ENCODE measurements at places on chromosomes 11 and 22.
A peak's percentile ranks its signal among the peaks of the same experiment; 100 is the strongest.

DNA sequence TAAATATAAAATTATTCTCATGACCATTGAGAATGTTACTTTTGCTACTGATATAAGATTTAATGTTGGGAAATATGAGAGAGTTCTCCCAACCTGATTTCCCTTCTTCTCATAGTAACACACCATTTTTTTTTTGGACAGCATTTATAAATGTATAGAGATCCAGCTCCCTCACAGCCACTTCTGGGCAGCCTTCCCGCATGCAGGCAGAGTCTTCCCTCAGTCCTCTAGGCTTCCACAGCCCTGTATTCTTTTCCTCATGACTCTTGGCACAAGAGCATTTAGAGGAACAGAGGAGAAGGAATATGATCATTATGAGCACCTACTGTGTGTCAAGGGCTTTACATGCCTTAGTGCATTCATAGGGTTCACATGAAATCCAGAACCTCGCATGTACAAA lies 9.0 kb downstream of the DTX4 start:
- ATAC-seq = no peak

GRCh38 chr11:6365659-6366058 lies 24.6 kb upstream of the SMPD1 start:
- ATAC-seq = no peak

- ATAC-seq = peak; percentile 40
Observed at GRCh38 chr11:131745405-131745804, 375.0 kb downstream of the NTM start.

GRCh38 chr22:46092670-46093410 lies 57.5 kb upstream of the PPARA start:
- ATAC-seq = no peak

- ATAC-seq = no peak
Observed at GRCh38 chr11:60240662-60241061, 2.3 kb downstream of the MS4A4E start.

- no peak for ATAC-seq
Observed at GRCh38 chr11:60059521-60060240, 3.2 kb downstream of the MS4A3 start.

- no peak for ATAC-seq
Observed at GRCh38 chr11:46404476-46405017, 13.0 kb upstream of the CHRM4 start.

Measured in activated T-helper 17 cell treated with anti-CD3 and anti-CD28 coated beads, Interleukin-2, amount 50 U/mL, for 72 hours (primary cell).